Small intestine (tissue), 16 donors: ENCODE measurements at places on chromosomes 7 and 10. TPM values are rescaled to one million over a fixed set of nuclear protein-coding genes. Genes with fewer than 3 reads are reported as not detected.

DNA sequence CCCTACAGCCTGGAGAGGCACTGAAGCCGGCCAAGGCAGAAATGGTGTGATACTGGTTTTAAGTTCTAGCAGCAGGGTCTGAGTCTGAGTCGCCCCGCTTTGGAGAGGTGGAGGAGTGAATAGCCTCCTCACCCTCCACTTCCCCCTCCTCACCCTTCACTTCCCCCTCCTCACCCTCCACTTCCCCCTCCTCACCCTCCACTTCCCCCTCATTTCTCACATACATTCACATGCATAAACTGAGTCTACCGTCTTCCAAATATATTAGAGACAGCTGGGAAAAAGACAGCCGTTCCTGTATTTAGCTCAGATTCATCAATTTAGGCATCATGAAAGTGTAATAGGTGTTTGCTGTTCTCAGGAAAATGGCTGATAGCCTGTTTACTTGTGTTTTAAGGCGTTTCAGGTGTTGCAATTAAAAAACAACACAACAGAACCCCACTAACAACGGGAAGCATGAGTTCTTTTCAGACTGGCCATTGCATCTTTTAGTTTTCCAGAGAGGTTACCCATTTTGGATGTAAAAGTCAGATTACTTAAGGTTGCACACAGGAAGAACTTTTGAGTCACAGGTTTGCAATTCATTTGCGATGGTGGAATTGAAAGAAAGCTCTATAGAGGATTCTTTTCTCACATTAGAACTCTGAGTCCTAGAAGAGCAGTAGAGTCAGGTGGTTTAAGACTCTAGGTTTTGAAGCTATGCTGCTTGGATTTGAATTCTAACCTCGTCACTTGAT is 861 bp downstream of the NRBF2 start:
- no peaks in the 10 kb centered on the region for H3K27me3 ChIP-seq
- no peaks in the 10 kb centered on the region for H3K36me3 ChIP-seq
- peaks cover 4% of the 10 kb centered on the region for H3K4me1 ChIP-seq
- no peak for DNase-seq
- H3K27ac ChIP-seq = peak overlapping the region; percentile 95

DNA sequence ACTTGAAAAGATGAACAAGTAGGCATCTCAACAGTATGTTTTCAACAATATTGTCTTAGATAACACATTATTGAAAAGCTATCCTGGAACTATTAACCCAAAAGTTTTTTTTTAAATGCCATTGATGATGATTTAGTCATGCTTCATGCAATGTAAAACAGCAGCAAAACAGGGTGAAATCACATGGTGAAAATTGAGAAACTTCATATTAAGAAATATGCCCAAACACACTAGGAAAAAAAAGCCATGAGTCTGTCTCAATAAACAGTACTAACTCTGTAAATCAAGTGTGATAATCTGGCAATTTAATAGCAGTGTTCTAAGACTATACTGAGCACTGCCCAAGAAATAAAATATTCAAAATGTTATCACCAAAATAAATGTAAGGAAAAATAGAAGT is 613.1 kb downstream of the KCNMA1 start:
- DNase-seq = no peak
- no peaks in the 10 kb centered on the region for H3K36me3 ChIP-seq
- H3K27ac ChIP-seq = no peak overlapping the region
- no peaks in the 10 kb centered on the region for H3K4me1 ChIP-seq
- no peaks in the 10 kb centered on the region for H3K27me3 ChIP-seq
- H3K4me3 ChIP-seq = no peak overlapping the region

Gene NRF1
- 9.7 TPM for polyA plus RNA-seq

Gene H2BK1
- polyA plus RNA-seq = not detected

Gene CPVL
- 1.8 TPM for polyA plus RNA-seq

- no peaks in the 10 kb centered on the region for H3K4me1 ChIP-seq
- no peak overlapping the region for H3K27ac ChIP-seq
- H3K4me3 ChIP-seq = no peak overlapping the region
- DNase-seq = no peak
- no peaks in the 10 kb centered on the region for H3K27me3 ChIP-seq
Observed at GRCh38 chr10:28256776-28257175, 46.1 kb downstream of the MPP7 start.

DNA sequence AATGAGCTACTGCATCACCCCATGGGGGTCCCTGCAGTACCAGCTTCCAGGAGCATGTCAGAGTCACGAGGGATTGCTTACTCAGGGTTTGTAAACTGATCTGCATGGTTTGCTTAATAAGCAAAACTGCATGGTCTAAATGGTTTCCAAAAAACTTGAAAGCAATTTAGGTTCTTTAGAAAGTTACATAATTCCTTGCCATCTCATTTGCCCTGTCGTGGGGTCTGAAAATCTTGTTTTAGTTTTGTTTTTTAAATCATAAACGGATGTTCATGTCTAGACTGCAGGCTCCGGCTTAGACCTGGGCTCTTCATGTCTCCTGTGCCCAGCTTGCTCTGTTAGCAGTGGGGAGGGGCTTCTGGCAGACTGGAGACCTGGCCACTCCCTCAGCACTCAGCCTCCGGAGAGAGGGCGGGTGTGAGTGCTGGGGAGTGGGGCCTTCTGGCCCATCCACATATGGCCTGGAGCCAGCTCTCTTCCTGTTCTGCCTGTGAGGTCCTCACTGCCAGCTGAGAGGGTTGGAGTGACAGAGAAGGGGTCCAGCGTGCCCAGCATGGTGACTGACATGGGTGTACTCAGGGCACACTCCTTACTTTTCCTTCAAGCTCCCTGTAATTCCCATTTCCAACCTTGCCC is 17.5 kb downstream of the PRF1 start:
- no peak overlapping the region for H3K27ac ChIP-seq
- no peaks in the 10 kb centered on the region for H3K4me1 ChIP-seq
- H3K4me3 ChIP-seq = no peak overlapping the region
- DNase-seq = peak; percentile 45

GRCh38 chr7:29464753-29465152 is 98.9 kb upstream of the PRR15 start:
- no peak overlapping the region for H3K27ac ChIP-seq
- H3K27me3 ChIP-seq = no peaks in the 10 kb centered on the region
- no peak for DNase-seq
- no peaks in the 10 kb centered on the region for H3K36me3 ChIP-seq
- H3K4me3 ChIP-seq = no peak overlapping the region

- H3K27me3 ChIP-seq = no peaks in the 10 kb centered on the region
- H3K4me3 ChIP-seq = no peak overlapping the region
- no peak for DNase-seq
- no peak overlapping the region for H3K27ac ChIP-seq
Observed at GRCh38 chr7:80935991-80936780, 17.3 kb upstream of the SEMA3C start.

Gene AUTS2
- polyA plus RNA-seq = 18.4 TPM

Gene ASZ1
- polyA plus RNA-seq = not detected

DNA sequence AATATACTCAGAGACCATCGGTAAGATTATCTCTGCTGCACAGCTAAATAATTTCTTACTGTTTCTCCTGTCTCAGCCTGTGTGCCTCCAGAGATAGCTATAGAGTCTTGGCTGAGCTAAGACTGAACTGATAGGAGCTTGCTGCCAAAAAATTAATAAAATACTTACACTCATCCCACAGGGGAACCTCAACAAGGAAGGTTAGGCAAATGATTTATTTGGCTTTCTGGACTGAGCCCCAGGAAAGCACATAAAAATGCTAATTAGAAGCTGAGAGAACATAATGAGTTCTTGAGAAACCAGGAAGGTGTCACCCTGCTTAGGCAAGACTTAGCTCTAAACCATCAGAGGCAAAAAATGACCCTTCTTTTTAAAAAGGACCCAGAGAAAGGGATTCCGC is 534.5 kb downstream of the TNS3 start:
- H3K27me3 ChIP-seq = no peaks in the 10 kb centered on the region
- DNase-seq = no peak
- H3K27ac ChIP-seq = no peak overlapping the region
- H3K36me3 ChIP-seq = no peaks in the 10 kb centered on the region
- H3K4me1 ChIP-seq = no peaks in the 10 kb centered on the region

DNA sequence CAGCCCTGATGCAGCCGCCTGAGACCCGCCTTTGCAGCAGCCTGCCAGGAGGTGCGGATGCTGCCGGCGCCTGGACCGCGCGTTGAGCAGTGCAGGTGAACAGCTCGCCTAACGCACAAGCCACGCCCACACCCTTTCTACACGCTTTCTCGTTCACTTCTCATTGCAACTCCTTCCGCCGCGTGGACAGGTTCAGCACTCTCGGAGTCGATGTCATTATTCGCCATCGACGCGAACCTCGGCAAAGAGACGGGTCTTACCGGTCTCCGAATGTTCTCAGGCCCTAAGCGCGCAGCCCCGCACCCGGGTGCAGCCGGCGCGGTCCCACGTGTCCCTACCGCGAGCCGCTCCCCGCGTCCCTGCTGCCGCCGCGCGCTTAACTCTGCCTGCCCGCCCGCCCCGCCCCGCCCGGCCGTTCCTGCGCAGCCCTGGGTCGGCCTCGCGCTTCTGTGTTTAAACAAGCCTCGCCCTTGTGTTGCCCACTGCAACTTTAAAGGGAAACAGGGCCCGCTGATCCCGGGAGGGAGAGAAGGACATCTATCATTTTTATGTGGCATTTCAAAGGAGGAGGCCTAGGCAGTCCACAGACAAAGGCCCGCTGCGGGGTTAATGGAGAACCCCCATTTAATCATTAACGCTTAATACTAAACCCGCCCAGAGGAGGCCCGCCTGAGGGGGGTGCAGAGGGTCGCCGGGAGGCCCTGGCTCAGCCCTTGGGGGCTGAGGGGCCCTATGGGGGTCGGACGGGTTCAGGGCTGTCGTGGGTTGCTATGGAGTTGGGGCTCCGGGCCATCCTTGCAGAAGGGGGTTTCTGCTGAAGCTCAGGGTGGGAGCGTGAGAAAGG is 128.5 kb downstream of the WDR11 start:
- H3K4me1 ChIP-seq = no peaks in the 10 kb centered on the region
- DNase-seq = peak; percentile 92
- H3K27me3 ChIP-seq = no peaks in the 10 kb centered on the region
- no peak overlapping the region for H3K4me3 ChIP-seq
- peak overlapping the region; percentile 77 for H3K27ac ChIP-seq

Gene WIPF3
- polyA plus RNA-seq = 28.5 TPM

Gene JAZF1
- polyA plus RNA-seq = 3.6 TPM

DNA sequence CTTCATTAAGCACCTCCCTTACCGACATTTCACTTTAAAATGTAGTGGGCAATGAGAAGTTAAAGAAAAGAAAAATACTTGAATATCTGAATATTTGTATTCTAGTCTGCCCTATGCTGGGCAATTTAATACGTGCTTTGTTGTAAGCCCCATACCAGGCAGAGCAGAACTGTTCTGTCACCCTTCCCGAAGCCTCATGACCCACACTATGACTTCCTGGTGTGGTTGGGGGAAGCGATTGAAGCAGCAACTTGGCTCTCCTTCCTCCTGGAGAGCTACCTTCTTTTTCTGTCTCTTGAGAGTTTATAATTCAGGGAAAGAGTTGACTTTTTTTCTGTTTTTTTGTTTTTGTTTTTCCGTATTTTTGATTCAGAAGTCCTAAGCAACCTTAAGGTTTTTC is 243.7 kb downstream of the INHBA start:
- no peak overlapping the region for H3K4me3 ChIP-seq
- H3K36me3 ChIP-seq = no peaks in the 10 kb centered on the region
- no peak for DNase-seq
- H3K4me1 ChIP-seq = no peaks in the 10 kb centered on the region
- no peaks in the 10 kb centered on the region for H3K27me3 ChIP-seq

- no peaks in the 10 kb centered on the region for H3K27me3 ChIP-seq
- no peaks in the 10 kb centered on the region for H3K36me3 ChIP-seq
- no peak overlapping the region for H3K4me3 ChIP-seq
- H3K4me1 ChIP-seq = no peaks in the 10 kb centered on the region
Observed at GRCh38 chr7:24879291-24879690, 100.7 kb downstream of the OSBPL3 start.

GRCh38 chr10:28302012-28302637 is 739 bp downstream of the MPP7 start:
- H3K36me3 ChIP-seq = no peaks in the 10 kb centered on the region
- DNase-seq = peak; percentile 75
- H3K27ac ChIP-seq = peak overlapping the region; percentile 38
- peak overlapping the region; percentile 81 for H3K4me3 ChIP-seq

Gene CH25H
- 1.4 TPM for polyA plus RNA-seq

- H3K27ac ChIP-seq = no peak overlapping the region
- no peak for DNase-seq
- no peaks in the 10 kb centered on the region for H3K36me3 ChIP-seq
Observed at GRCh38 chr7:74017125-74017524, 10.8 kb upstream of the ELN start.

Gene SLC13A1
- polyA plus RNA-seq = 0.22 TPM

- no peaks in the 10 kb centered on the region for H3K36me3 ChIP-seq
- no peaks in the 10 kb centered on the region for H3K27me3 ChIP-seq
- no peak overlapping the region for H3K27ac ChIP-seq
- H3K4me3 ChIP-seq = no peak overlapping the region
- no peaks in the 10 kb centered on the region for H3K4me1 ChIP-seq
- no peak for DNase-seq
Observed at GRCh38 chr7:136339464-136339863, 362.3 kb upstream of the MTPN start.

DNA sequence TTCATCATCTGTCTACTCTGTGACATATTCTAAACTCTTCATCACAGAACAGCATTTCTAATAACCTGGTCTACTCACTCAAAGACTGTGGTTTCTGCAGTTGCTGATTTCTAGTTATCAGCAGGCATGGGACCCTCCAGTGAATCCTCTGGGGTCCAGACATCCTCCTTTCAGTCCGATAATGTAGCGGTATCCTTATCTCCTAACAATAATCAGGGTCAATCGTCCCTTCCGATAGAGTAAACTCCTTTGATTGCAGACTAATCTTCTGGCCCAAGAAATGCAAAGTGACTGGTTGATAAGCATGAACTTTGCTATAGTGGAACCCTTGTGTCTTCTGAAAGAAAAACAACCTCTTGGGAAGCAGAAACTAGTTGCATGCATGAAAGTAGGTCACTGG is 1209.8 kb upstream of the CELF2 start:
- no peaks in the 10 kb centered on the region for H3K4me1 ChIP-seq
- no peaks in the 10 kb centered on the region for H3K36me3 ChIP-seq
- DNase-seq = no peak
- H3K27ac ChIP-seq = no peak overlapping the region
- H3K27me3 ChIP-seq = no peaks in the 10 kb centered on the region
- H3K4me3 ChIP-seq = no peak overlapping the region
